Hematopoietic multipotent progenitor cell treated with erythropoietin and hydrocortisone succinate and interleukin-3 and kit ligand, for 6 days (in vitro differentiated cells): ENCODE measurements at places on chromosomes 12 and 14.

DNA sequence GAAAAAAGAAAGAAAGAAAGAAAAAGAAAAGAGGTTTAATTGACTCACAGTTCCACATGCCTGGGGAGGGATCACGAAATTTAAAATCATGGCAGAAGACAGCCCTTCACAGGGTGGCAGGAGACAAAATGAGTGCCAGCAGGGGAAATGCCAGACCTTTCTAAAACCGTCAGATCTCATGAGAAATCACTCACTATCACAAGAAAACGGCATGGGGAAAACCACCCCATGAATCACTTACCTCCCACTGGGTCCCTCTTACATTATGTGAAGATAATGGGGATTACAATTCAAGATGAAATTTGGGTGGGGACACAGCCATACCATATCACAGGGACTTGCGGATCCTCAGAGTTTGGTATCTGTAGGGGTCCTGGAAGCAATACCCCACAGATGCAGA is 16.3 kb upstream of the EGLN3 start:
- DNase-seq, result no peak

DNA sequence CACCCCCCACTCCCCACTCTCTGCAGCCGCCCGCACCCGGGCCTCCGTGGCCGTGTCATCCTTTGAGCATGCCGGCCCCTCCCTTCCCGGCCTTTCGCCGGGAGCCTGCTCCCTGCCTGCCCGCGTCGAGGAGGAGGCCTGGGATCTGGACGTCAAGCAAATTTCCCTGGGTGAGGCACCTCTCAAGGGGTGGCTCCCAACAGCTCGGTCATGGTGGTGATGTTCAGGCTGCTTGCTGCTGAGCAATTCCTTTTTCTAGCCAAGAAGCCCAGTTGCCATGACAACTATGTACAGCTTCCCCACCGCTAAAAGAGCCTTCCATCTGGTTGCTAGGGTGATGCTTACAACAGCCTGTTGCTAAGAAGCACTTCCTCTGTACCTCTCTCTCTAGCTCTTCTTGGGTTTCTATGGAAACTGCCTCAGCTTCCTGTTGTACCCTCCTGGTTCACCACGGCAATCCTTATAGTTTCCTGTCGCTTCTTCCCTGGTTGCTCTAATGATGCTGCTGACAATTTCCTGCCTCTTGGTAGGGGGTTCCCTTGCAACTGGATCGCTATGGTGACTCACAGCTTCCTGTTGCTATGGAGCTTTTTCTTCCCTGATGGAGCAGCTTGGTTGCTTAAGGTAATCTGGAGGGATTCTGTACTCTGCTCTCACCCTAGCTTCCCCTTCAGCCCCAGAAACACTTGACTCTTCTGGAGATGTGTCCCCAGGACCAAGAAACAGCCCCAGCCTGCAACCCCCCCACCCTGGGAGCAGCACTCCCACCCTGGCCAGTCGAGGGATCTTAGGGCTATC is 11.0 kb downstream of the ZNF219 start:
- peak; percentile 74 for DNase-seq

DNA sequence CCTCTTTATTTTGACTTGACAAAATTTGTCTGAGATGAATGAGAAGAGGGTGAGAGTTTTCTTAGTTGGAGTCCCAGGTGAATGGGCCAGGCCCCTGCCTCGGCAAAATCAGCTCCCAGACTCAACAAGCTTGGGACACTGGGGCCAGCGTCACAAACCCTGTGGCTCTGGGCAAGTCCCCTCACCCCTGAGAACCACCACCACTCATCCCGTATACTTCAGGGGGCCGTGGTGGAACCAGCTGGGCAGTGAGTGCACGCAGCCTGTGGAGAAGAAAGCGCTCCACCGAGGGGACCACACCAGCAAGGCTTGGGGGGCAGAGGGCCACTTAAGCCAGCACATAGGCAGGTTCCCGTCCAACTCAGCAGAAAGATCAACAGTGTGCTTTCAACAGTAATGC is 40.2 kb downstream of the DEGS2 start:
- no peak for DNase-seq

- DNase-seq, result no peak
Measured at GRCh38 chr14:104284636-104285507, 146.5 kb downstream of the KIF26A start.

- DNase-seq, result no peak
Measured at GRCh38 chr14:34212172-34212929, 249.7 kb downstream of the SPTSSA start.

GRCh38 chr12:132774159-132774558 is 12.5 kb upstream of the ANKLE2 start:
- DNase-seq, result no peak

- no peak for DNase-seq
Measured at GRCh38 chr12:89655841-89656240, 52.8 kb downstream of the ATP2B1 start.

GRCh38 chr12:124639122-124639806 is 71.9 kb upstream of the NCOR2 start:
- no peak for DNase-seq

GRCh38 chr12:54164387-54165145 is 24.2 kb downstream of the SMUG1 start:
- no peak for DNase-seq

- no peak for DNase-seq
Measured at GRCh38 chr14:33040372-33041140, 101.9 kb downstream of the NPAS3 start.

DNA sequence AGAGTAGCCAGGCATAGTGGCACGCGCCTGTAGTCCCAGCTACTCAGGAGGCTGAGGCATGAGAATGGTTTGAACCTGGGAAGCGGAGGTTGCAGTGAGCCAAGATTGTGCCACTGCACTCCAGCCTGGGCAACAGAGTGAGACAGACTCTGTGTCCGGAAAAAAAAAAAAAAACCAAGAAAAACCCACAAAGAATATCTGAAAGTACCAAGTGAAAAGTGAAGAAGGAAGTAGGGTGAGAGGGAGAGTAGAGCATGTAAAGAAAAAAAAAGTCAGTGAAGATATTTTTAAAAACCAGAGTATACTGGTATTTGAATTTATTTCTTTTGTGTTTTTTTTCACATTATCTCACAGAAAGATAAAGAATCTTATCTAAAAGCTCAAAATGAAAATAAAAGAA is 43.3 kb upstream of the ISM2 start:
- DNase-seq, result no peak

GRCh38 chr12:32698285-32698684 is 19.2 kb downstream of the DNM1L start:
- no peak for DNase-seq

DNA sequence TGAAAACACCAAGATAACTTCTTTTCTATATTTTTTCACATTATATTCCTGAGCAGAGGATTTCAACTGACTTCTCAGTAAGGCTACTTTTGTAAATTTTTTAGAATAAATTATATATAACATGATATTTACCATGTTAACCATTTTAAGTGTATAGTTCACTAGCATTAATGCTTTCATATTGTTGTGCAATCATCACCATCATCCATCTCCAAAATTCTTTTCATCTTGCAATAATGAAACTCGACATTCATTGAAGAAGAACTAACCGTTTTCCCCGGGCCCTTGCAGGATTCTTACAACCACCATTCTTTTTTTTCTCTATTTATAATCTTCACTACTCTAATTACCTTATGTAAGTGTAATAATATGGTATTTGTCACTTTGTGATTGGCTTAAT is 1036.1 kb downstream of the LRFN5 start:
- no peak for DNase-seq
